ENCODE measurements at places on chromosomes 2 and 18.

GRCh38 chr2:217086038-217086522 lies 226.2 kb upstream of the TNP1 start:
- DNase-seq, result no peak

GRCh38 chr2:145874466-145874865 lies 1354.5 kb upstream of the ZEB2 start:
- no peak for DNase-seq

GRCh38 chr2:47405757-47406156 lies 2.8 kb downstream of the MSH2 start:
- DNase-seq, result no peak

- no peak for DNase-seq
These were observed 2.8 kb upstream of the INPP4A start for GRCh38 chr2:98441706-98442450.

DNA sequence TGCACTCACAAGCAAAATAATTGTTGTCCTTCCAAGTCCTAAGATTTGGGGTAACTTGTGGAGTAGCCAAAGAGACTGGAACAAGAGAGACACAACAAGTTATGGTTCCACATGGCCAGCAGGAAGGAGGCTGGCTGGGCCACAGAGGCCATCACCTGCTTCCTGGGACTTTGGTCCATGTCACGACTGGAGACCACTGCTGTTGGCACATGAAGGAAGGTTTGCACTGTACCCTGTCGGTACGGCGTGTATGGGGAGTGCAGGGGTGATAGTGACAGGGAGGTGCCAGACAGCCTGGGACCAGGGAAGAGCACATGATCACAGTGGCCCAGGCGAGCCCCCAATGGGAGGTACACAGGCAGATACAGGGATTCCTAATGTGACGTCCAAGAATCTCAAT lies 15.5 kb downstream of the SLC66A2 start:
- no peak for DNase-seq

- no peak for DNase-seq
These were observed 219.3 kb downstream of the PID1 start for GRCh38 chr2:229051798-229052197.

DNA sequence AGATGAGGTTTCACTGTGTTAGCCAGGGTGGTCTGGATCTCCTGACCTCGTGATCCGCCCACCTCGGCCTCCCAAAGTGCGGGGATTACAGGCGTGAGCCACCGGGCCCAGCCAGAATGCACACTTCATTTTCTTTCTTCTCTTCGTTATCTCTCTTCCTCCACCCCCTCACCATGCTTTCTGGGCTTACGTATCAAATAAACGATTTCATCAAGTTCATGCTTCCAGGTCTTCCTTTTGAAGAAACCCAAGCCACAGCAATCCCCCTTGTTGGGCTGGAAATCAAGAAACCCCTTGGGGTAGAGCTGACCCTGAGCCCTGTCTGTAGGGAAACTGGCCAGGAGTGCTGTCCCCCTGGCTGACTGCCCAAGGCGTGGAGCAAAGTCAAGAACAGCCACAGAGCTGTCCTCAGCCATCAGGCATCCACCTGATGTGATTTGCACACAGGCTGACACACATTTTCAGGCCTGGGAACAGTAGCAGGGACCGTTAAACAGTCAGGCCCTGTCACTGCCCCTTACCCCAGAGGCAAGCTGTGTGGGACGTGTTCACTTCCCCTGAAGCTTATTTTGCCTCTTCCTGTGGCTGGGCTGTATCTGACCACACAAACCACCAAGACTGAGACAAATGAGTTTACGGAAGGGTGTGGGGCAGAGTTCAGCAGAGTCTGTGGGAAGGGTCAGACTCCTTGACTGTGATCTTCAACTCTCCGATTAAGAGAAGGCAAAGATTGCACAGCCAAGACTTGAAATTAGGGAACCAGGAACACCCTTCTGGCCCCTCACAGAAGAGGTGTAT lies 15.1 kb upstream of the NMUR1 start:
- no peak for DNase-seq

DNA sequence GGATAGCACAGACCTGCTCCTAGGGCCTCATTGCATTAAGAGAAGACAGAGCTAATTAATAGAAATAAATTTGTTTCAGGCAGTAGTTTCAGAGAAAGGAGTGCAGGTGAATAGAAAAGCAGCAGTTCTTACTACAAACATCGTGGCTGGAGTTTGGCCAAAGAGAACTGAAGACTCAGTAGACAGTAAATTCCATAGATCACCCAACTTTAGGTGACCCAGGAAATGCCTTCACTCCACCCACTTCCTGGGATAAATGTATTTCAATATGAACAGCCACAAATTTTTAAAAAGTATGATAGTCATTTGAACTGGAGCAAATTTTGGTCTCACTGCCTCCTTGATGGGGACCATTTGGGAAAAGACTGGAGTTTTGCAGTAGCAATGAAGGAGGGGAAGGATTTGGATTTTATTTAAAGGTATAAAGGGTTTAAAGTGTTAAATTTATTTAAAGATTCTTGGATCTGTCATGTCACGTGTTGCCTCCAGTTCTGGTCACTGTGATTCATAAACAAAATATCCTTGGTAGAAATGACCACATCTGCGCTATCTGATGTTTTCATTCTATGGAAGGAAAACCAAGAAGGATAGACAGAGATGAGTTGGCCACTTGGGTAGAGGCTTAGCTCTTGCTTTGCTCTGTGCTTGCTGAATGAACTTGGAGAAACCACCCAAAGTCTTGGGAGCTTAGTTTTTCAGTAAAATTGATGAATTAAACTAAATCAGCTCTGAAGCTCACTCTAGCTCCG lies 390.2 kb downstream of the THSD7B start:
- no peak for DNase-seq

GRCh38 chr2:39779927-39780326 lies 869 bp upstream of the THUMPD2 start:
- no peak for DNase-seq

DNA sequence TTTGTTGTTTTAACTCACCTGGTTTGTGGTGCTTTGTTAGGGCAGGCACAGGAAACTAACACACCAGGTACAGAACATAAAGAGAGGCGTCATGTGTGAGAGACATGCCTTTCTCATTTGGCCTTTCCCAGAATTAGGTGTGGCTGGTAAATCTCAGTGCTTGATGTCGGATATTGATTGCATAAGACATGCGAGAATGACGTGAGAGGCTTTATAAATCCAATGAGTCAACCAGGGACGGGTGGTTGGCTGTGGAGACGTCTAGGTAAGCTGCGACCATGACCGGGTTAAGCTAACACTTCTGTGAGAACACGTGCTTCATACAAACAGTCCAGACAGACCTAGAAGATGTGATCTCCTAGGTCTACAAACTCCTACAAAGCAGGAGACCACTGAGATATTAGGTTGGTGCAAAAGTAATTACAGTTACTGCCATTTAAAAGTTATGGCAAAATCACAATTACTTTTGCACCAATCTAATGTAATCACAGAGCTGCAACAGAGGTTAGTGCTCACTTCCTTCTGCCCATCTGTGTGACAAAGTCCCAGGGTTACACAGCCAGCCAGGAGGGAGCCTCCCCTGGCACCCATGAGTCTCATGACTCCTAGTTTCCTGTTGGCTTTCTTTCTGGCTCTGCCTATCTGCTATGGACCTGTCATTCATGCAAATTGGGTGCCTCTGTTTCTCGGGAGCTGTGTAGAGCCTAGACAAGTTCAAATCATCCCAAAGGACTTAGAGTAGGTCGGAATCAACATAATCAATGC lies 98.9 kb upstream of the ATP8B1 start:
- no peak for DNase-seq

DNA sequence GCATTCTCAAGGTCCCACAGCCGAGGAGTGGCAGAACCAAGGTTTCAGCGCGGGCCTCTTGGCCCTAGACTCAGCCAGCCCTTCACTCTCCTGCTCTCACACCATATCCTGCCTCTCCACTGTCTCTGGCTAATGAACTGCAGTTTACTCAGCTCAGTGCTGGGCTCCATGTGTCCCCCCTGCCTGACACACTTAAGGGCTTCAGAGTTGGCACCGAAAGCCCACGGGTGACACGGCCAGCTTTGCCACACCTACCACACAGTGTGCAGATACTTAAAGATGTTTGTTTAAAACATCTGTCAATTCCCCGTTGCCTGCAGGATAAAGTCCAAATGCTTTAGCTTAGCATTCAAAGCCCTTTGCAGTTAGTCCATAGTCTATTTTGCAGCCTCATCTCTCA lies 241.2 kb downstream of the SEPTIN10 start:
- DNase-seq, result no peak

GRCh38 chr2:226797989-226798421 lies 1.6 kb downstream of the IRS1 start:
- no peak for DNase-seq

GRCh38 chr2:241516520-241516965 lies 8.2 kb upstream of the STK25 start:
- no peak for DNase-seq

- no peak for DNase-seq
These were observed at the start of gene ADD2 for GRCh38 chr2:70767699-70768589. TSS of gene ADD2 (minus strand) at chr2:70768200. CDS start at chr2:70706408, 61,792 bp downstream.

GRCh38 chr2:20188851-20189250 lies 36.1 kb downstream of the SDC1 start:
- DNase-seq, result no peak

DNA sequence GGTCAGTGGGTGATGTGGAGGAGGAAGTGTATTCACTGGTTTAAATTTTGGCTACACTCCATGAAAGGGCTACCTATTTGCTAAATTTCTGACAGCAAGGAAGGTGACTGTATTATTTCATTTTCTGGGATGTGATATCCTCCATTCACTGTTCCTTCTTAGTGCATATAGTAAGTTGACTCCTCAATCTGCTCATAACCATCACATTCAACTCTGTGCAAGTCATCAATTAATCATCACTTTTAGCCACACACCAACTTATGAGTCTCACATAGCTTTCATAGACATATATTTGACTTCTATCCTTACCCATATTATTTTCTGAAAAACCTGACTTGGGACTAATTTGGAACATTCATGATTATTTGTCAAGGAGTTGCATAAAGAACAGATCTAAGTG lies 16.9 kb downstream of the KLHL41 start:
- DNase-seq, result no peak
